HEK293T (cell line): ENCODE measurements at places on chromosomes 3 and 15.

DNA sequence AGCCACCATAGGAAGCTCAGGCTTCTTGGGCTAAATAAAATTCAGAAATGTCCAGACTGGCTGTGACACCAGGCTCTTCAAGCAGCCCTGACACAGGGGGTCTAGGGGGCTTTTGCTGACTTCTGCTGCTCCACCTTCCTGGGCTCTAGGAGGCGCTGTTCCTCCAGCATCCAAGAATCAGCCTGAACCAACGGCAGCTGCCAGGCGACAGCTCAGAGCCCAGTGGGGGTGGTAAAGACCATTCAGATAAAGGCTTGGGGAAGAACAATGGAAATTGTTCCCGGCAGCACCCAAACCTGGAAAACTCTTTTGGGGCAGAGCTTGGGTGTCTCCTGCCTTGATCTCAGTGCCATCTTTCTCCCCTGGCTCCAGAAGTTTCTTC lies 21.6 kb upstream of the PSTPIP1 start:
- DNase-seq = peak; percentile 80

DNA sequence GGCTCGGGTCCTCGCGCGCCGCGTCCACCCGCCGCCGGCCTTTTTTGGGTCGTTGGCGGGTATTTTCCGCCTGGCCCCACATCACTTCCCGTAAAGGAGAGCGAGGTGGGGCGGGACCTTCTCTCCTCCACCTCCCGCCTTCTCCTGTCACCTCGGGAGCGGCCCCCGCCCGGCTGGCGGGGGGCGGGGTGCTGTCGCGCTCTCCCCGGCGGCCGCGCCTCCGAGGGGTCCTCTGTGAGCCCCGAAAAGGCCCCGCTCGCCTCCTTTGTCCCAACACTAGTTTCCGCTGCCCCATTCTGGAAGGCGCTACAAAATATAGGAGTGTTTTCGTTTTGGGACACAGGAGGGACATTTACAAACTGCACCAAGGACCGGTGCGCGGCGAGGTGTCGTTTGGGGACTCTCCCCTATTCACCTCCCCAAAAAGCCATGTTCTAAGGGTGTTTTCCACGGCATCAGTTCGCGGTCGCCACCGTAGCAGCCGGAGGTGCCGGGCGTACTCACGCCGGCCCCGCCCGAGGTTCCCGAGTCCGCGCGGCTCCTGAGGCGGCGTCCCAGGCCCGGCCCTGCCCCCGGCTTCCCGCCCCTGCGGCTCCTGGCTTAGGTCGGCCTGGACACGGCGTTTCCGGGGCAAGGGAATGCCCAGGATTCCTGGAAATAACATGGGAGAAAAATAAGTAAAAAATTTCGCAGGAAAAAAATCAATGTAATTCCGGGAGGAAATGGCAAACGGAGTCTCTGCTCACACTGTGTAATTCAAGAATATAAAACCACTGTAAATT lies at the start of gene RAB27A:
Gene RAB27A (minus strand): TSS at position 68 of the 782 bp plus-strand sequence. CDS start 54,879 bp downstream, outside the sequence.
- peak; percentile 56 for DNase-seq

DNA sequence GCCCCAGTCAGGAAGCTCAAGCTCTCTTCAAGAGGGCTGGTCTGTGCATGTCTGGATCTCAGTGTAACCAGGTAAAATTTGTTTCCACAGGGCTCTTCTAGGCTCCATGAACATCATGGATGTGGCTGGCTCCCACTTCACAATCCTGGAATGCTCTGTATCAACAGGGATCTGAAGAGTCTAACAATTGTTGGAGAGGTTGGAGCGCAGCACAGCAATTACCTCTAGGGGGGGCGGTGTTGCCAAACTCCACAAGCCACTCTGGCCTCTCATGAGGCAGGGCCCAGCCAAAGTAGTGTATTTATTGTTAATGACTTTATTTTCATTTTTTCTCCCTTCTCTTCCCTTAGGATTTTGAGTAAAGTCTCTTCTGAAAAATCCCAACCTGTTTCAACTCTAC lies 6.1 kb upstream of the EIF2B5 start:
- DNase-seq = peak; percentile 27

GRCh38 chr15:57583282-57583681 lies 8.4 kb upstream of the MYZAP start:
- no peak for DNase-seq

- DNase-seq = no peak
Measured at GRCh38 chr3:48403533-48404439, 26.1 kb downstream of the PLXNB1 start.

DNA sequence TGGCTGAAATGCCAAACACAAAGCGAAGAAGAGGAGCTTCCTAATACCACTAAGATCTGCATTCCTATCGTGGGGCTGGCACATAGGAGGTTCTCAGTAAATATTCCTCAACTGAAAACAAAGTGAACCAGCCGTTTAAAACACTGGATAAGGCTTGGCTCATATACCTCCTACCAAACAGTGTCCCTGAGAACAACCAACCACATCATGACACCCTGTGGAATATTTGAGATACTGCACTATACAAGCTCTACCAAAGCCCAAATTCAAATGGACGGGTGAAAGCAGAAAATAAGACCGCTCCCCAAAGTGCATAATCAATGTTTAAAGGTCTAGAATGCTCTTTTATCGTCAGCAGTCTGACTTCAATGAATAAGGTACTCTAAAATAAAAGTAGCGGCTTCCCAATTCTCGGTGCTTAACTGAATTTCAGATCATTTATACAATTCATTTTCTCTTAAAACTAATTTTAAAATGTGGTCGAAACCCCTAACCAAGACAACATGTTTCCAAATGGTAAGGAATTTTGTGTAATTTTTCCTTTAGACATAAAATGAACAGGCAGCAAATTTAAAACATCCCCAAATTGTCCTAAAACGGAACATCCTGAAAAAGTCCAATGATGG lies 425.8 kb downstream of the ERC2 start:
- peak; percentile 62 for DNase-seq

- no peak for DNase-seq
Measured at GRCh38 chr3:170740726-170741591, 129.0 kb downstream of the RPL22L1 start.

DNA sequence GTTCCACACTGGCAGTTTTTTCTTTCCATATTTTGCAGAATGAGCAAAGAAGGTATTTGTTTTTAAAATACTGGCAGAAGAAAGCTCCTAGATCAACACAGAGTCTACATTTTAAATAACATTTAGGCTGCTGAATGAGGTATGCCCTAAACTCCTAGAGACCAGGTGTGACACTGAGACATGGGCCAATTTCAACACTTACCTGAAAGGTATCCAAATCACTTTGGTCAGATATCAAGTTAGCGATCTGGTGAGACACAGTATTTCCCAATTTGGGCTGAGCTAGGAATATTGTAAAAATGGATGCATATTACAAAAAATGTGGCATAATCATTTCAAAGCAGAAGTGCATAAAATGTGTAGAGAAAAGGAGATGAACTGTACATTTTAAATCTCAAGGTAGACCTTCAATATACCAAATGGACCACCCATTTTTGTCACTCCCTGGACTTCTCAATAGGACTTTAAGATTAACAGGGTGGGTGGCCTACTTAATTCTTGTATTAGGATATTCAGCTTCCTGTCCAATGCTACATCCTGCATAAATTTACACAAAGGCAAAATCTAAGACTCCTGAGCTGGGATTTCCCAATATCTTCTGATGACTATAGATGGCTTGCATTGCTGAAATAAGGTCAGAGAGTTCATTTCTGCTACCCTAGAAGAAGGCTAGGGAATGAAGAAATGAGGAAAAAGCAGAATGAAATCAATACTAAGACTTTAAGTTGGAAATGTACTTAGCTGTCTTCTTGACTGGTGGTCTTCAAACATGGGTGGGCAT lies 487.8 kb downstream of the FOXP1 start:
- DNase-seq = no peak

DNA sequence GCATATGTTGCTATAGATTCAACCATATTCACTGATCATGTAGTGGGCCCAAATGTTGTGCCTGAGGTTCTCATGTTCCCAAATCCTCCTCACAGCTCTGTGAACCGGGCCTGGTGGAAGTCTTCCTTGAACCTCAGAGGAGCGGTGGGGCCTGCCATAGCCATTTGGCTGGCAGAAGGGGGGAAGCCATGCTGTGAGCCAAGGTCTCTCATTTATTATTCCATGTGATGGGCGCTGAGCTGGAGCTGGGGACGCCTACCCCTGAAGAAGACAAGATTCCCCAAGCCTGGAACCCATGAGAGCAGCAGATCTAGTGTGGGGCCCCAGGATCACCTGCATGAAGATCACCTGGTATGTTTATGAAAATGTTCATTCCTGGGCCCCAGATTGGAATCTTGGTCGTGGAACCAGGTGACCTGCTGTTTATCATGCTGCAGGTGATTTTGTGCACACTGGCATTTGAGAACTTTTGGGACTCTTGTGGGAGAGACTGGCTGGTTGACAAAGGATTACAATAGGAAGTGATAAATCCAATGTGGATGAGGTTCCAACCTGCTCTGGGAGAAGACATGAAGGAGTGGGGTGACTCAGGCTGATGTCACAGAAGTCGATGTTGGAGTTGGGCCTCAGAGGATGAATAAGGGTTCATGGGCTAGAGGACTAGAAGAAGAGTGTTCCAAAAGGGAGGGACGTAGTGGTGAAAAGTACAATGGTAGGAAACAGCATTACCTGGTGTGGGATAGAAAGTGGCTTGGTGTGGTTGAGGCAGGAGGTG lies 102.1 kb downstream of the ASB7 start:
- no peak for DNase-seq

DNA sequence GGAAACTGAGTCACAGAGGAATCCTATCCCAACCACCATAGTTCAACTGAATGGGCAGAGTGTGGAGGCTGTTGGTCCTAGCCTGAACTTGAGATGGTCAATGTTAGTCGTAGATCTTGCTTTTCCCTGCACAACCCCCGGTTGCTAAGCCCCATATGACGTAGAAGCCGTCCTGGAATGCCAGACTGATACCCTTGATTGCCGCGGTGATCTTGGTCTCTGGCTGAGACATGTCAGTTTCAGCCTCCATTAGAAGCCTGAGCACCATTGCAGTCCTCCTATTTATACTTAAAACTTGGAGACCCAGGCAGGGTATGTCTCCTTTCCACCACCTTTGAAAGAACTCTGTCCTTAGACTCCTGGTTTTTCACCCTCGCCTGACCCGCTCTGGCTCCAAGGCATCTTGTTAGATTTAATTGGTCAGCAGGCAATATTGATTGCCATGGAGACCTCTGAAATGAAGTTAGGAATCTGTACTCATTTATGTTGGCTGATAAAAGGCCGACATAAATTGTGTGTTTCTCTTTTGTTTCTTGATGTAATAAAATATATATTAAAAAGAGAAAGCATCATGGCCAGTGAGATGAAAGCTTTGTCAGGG lies 53.4 kb downstream of the RPLP1 start:
- DNase-seq = no peak

GRCh38 chr15:64247906-64248541 lies 85.2 kb upstream of the PPIB start:
- peak; percentile 31 for DNase-seq

DNA sequence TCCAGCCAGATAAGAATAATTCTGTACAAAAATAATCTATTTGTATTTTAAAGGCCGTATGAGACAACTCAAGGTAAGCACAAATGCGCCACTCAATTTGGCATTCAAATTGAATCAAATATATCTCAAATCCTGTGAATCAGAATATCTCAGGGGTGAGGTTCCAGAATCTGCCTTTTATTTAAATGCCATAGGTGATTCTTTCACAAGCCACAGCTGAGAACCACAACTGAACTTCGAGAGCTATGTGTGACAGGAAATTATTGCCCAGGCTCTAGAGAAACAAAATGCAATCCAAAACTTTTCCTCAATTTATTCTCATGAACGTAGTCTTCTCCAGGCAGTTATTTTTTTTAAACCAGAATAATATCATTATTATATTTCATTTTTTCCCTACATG lies 11.9 kb downstream of the ATP8B4 start:
- no peak for DNase-seq

GRCh38 chr3:81245043-81245442 lies 516.4 kb downstream of the GBE1 start:
- no peak for DNase-seq

- no peak for DNase-seq
Measured at GRCh38 chr3:24472358-24472757, 22.3 kb downstream of the THRB start.

- no peak for DNase-seq
Measured at GRCh38 chr15:70026991-70027390, 70.7 kb downstream of the TLE3 start.

- no peak for DNase-seq
Measured at GRCh38 chr15:27933562-27933961, 165.6 kb downstream of the OCA2 start.

- DNase-seq = no peak
Measured at GRCh38 chr15:79641841-79642240, 209.7 kb downstream of the MINAR1 start.

- no peak for DNase-seq
Measured at GRCh38 chr15:41256577-41257038, 25.5 kb downstream of the CHP1 start.

- no peak for DNase-seq
Measured at GRCh38 chr15:34116620-34117019, 14.7 kb downstream of the PGBD4 start.
